ENCODE measurements at places on chromosomes 2 and 18. TPM values are rescaled to one million over a fixed set of nuclear protein-coding genes. Genes with fewer than 3 reads are reported as not detected.
A peak's percentile ranks its signal among the peaks of the same experiment; 100 is the strongest.

- DNase-seq, result peak; percentile 58
Observed at GRCh38 chr2:119366649-119367471, at the start of the genes C2orf76 and DBI. Gene C2orf76 (minus strand): TSS chr2:119366834. CDS start chr2:119339959, 26,875 bp downstream. Gene DBI (plus strand): TSS chr2:119366977. CDS start chr2:119367052, 75 bp downstream.

Gene ROCK1
- 41.9 TPM for total RNA-seq

Gene KCNIP3
- total RNA-seq, result 2.2 TPM

DNA sequence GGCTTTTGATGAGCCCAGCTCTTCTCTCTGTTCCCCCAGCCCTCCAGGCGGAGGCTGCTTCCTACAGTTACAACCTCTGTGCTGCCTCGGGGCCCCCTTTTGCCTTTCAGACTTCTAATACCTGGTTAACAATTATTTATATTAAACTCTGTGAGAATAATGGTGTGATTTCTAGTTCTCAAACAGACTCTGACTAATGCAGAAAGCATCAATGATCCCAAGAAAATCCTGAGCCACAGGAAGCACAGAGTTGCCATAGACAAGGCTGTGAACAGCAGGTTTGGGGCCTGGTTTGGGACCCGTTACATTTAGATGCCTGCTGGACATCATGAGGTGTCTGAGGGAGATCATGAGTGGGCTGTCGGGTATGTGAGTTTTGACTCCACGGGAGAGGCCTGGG, 37.4 kb upstream of the MYO3B start:
- no peak for DNase-seq

GRCh38 chr2:160419776-160420505, 73.7 kb downstream of the RBMS1 start:
- no peak for DNase-seq

GRCh38 chr2:239910404-239910803, 114.7 kb downstream of the NDUFA10 start:
- DNase-seq, result no peak
